ENCODE measurements at places on chromosomes 1 and 21.

GRCh38 chr1:68231627-68232288 is 565 bp downstream of the WLS start:
- no peak for DNase-seq

DNA sequence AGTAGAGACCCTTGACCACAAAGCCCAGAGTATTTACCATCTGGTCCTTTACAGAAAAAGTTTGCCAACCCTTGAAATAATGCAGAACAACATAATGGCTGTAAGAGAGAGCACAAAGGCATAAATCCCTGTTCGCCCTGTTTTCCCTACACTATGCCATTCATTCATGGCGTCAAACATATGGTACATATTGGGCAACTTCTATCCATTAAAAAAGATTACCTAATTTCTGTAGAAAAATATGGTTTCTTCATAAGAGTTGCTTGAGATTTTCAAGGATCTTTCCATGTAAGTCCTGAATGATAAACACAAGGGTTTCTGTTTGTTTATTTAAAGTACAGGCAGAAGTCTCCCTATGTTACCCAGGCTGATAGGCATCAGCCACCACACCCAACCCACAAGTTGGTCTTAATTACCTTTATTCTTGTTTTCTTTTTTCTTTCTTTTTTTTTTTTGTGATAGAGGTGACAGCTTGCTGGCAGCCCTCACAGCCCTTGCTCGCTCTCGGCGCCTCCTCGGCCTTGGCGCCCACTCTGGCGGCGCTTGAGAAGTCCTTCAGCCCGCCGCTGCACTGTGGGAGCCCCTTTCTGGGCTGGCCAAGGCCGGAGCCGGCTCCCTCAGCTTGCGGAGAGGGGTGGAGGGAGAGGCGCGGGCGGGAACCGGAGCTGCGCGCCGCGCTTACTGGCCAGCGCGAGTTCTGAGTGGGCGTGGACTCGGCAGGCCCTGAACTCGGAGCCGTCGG is 68.3 kb upstream of the NR5A2 start:
- DNase-seq, result no peak

GRCh38 chr1:235516862-235517446 is 12.7 kb upstream of the B3GALNT2 start:
- no peak for DNase-seq

DNA sequence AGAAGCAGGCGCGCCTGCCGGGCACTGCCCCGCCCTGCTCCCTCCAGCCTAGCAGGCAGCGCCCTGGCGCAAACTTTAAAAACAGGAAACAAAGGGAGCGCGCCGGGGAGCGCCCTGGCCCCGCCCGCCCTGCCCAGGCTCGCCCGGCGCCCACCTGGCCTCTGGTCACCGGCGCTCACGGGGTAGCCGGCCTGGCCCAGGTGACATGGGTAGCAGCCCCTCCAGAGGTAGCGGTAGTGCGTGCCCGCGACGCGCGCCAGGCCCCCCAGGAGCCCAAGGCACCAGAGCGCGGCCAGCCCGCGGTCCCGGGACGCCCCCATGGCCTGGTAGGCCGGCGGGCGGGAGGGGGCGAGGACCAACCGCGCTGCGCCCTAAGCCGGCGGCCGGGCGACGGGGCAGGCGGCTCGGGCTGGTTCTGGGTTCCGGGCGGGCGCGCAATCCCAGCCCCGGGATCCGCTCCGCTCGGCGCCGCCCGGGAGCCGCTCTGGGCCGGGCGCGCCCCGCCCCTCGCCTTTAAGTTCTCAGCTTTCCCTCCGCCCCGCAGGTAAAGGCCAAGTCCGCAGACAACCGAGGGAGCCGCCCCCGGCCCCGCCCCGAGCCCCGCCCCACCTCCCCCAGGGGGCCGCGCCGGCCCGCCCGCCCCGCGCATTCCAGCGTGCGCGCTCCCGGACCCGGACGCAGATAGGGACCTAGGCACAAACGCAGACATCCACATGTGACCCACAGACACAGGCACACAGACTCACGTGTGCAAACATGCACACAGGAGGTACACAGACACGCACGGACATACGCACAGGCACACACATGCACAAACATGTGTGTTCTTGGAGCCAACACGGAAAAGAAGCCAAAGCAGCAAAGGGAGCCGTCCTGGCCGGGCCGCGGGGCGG is 76.7 kb downstream of the ARHGEF16 start:
- DNase-seq, result peak; percentile 18

DNA sequence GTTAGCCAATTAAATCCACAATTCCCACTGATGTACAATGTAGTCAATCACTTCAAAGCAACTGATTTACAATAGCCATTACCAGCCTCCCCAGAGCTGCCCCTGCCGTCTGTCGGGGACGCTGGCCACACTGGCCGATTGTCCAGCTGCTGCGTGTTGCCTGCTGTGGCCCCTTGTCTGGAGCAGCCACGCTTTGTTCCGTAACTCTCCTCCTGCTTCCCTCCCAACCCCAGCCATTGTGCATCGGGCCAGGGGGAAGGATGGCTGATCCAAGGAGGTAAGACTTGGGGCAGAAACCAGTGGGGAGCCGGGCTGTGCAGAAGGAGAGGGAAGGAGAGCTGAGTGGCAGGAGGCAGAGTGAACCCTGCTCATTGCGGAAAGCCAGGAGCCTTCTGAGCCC is 83.6 kb upstream of the LYST start:
- no peak for DNase-seq

DNA sequence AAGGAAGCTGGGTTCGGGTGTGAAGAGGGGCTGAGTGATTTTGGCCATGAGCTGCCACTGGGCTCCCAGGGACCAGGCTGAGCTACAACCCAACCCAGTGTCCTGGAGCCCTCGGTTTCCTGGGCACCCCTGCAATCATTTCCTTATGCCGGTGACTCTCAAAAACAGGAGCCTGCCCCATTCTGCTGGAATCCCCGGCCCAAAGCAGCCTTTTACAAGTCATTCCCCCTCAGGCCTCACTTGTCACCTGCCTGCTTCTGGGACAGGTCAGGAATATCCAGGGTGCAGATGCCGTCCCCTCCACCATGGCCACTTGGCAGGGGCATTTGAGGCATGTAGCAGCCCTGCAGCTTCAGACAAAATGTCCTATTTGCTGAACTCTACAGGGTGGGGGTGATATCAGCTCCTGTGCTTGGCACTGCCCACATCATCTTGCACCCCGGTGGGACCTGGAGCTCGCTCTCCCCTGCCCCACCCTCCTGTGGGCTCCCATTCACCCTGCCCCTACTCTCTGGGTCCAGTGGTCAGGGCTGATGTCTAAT is 30.0 kb downstream of the CDK18 start:
- no peak for DNase-seq

All from CD14-positive monocyte (primary cell).